ENCODE measurements at places on chromosomes 3 and 15. TPM values are rescaled to one million over a fixed set of nuclear protein-coding genes. Genes with fewer than 3 reads are reported as not detected.

The FETUB gene
- total RNA-seq: not detected

The ADPRH gene
- 1.8 TPM for total RNA-seq

The PRSS50 gene
- total RNA-seq: not detected

The ATP13A5 gene
- not detected for total RNA-seq

The FAM81A gene
- total RNA-seq: 0.30 TPM

Measured in smooth muscle cell of the umbilical artery (primary cell).